Kidney glomerular epithelial cell (primary cell): ENCODE measurements at places on chromosomes 11 and 22.
A peak's percentile ranks its signal among the peaks of the same experiment; 100 is the strongest.

- peak; percentile 9 for DNase-seq
Measured at GRCh38 chr11:113896156-113896879, 8.3 kb upstream of the HTR3B start.

GRCh38 chr11:118612378-118612777 is 5.0 kb downstream of the PHLDB1 start:
- no peak for DNase-seq

DNA sequence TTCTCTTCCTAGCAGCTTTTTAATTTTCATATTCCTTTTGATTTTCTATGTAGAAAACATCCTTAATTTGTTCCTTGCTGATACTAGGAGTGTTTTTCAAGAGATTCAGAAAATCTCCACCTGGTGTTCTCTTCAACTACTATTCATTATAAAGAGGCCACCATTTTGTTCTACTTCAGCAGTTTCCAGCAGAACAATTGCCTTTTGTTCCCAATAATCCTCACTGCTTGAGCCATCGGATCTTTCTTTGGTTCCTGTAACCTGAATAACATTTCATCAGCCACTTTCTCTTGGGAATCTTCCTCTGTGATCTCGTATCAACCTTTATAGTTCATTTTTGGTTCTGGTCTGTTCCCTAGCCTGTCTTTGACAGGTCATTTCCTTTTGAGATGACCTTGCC is 1.8 kb upstream of the OR10A5 start:
- DNase-seq, result no peak

DNA sequence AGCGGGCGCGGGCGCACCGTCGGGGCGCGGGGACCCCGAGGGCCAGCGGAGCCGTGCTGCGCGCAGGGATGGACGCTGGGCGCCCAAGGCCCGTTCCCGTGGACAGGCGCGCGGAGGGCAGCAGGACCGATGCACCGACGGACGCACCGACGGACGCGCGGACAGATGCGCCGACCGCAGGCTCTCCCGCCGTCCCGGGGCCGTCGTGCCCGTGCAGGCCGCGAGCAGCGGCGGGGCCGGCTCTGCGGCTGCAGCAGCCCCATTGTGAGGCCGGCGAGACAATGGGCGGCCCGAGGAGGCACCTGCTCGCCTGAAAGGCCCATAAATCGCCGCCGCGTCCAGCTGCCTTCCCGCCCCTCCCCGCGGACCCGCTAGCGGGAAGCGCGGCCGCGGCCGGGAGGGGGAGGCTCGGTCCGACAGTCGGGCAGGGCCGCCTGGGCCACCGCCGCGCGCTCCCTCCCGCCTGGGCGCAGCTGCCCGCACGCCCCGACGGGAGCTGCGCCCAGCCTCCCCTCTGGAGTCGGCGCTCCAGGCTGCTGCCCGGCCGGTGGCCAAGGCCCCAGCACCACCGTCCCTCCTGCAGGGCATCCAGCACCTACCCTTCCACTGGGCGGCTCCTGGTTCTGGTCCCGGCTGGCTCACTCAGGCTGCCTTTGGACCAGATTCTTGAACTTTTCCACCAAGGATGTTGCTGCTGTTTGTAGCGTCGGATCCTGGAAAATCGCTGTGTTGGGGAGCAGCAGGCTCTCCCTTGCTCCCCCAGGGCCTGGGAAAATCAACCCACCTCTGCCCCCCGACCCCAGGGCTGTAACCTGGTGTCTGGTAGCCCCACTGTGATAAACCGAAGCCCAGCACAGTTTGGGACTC is 15.8 kb downstream of the CDKN1C start:
- no peak for DNase-seq

DNA sequence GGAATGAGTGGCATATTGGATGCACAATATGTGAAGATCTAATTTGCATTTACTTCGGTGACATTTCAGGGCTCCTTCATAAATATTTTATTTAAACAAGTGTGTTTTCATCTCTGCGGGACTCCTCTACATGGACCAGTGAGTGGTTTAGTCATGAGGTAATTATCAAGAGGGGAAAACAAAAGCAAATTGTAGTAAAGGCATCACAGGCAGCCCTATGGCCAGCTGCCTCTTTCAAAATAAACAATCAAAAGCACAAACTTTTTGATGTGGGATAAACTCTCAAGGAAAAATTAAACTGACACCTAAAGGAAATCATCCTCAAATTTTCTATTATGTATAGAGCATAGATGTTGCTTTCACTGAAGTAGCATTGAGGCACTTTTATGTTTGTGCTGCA is 6.0 kb downstream of the SYT9 start:
- no peak for DNase-seq

DNA sequence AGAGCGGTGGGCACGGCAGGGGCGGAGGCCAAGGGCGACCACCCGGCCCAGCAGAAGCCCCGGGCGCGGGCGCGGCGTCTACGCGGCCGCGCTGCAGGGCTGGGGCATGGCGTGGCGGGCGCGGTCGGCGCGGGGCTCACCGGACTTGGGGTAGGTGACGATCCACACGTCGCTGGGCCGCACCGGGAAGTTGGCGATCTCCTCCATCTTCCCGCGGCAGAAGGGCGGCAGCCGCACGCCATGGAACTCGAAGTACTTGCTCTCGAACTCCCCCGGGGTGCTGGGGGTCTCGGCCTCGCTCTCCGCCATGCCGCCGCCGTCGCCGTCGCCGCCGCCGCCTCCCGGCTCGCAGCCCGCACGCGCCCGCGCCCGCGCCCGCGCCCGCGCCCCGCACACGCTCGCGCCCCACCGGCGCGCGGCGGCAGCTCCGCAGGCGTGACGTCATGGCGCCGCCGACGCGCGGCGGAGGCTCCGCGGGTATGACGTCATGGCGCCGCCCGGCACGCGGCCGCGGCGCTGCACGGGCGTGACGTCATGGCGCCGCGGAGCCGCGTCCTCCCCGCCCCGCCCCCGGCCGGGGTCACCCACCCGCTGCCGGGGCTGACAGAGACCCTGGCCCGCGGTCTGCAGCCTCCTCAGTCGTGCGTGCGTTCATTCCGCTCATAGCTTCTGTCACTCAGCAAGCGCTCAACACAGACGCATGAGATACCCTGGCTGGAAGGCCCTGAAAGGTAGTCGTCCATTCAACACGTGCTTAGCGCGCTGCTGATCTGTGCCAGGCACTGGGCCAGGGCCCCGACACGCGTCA is at the start of gene SULT4A1:
SULT4A1 (minus strand) TSS at position 440 of the 808 bp plus-strand sequence; CDS start at position 309, 131 bp downstream.
- no peak for DNase-seq

- no peak for DNase-seq
Measured at GRCh38 chr11:108734283-108734682, 69.4 kb downstream of the DDX10 start.

- no peak for DNase-seq
Measured at GRCh38 chr11:130047141-130047540, 22.6 kb upstream of the APLP2 start.

GRCh38 chr11:128236506-128237498 is 350.6 kb downstream of the ETS1 start:
- no peak for DNase-seq

DNA sequence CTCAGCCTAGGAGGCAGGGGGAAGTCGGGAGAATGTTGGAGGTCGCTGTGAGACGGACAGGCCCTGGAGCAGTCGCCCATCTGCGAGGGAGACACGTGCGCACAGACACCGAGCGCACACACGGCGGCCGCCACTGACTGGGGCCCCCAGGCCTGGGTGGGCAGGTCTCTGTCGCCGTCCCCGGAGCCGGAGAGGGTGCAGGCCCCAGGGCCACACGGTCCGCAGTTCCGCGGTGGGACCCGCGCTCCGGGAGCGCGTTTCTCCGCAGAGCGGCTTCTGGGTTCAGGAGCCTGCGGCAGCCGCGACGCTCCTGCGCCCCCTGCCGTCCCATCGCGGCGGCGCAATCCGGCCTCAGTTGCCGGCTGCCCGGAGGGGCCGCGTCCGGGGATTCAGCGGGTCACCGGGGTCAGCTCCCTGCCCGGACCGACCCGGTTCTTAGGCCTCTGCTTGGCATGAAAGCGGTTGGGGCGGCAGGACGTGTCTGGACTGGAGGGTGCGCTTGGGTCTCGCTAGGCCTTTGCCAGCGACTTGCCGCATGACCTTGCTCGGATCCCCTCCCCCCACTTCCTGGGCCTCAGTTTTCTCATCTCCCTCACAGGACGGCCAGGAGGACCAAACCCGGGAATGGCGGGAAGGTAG is 31.2 kb downstream of the PDE2A start:
- DNase-seq, result peak; percentile 38

- peak; percentile 90 for DNase-seq
Measured at GRCh38 chr11:69298267-69299022, 4.5 kb downstream of the MYEOV start.

GRCh38 chr11:19842505-19842904 is 129.9 kb downstream of the NAV2 start:
- no peak for DNase-seq

DNA sequence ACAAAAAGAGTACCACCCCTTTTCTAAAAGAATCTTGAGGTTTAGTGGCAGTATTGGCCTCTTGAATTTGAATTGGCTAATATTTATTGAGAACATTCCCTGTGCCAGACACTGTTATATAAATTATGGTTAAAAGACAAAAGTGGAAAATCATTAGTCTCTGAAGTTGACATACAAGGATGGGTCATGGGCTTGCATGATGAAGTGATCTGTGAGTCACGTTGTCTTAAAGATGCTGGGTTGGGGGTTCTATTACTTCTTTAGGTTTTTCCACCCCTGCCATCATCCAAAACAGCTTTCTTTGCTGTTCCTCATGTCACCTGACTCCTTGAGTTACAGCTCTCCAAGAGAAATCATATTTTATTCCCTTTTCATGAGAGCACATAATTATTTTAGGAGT is 85.0 kb downstream of the CD44 start:
- DNase-seq, result no peak

GRCh38 chr22:42444077-42444904 is 12.1 kb upstream of the NFAM1 start:
- peak; percentile 64 for DNase-seq

- DNase-seq, result no peak
Measured at GRCh38 chr11:30206249-30206996, 24.4 kb upstream of the FSHB start.

- no peak for DNase-seq
Measured at GRCh38 chr22:34427841-34428240, 507.6 kb upstream of the LARGE1 start.

- DNase-seq, result no peak
Measured at GRCh38 chr11:114088216-114088615, 28.7 kb downstream of the ZBTB16 start.

- no peak for DNase-seq
Measured at GRCh38 chr22:48382197-48382596, 1445.5 kb downstream of the BRD1 start.
